ENCODE measurements at places on chromosomes 6 and 20. TPM values are rescaled to one million over a fixed set of nuclear protein-coding genes. Genes with fewer than 3 reads are reported as not detected.

UNC93A gene
- not detected for total RNA-seq

TFAP2B gene
- total RNA-seq: 8.9 TPM

CGA gene
- total RNA-seq: not detected

MAP3K5 gene
- total RNA-seq: 4.8 TPM

PRND gene
- not detected for total RNA-seq

Data from A375 (cell line).